Esophagus mucosa (tissue), 1 donor: ENCODE measurements at places on chromosomes 2 and 18. TPM values are rescaled to one million over a fixed set of nuclear protein-coding genes. Genes with fewer than 3 reads are reported as not detected.
A peak's percentile ranks its signal among the peaks of the same experiment; 100 is the strongest.

DNA sequence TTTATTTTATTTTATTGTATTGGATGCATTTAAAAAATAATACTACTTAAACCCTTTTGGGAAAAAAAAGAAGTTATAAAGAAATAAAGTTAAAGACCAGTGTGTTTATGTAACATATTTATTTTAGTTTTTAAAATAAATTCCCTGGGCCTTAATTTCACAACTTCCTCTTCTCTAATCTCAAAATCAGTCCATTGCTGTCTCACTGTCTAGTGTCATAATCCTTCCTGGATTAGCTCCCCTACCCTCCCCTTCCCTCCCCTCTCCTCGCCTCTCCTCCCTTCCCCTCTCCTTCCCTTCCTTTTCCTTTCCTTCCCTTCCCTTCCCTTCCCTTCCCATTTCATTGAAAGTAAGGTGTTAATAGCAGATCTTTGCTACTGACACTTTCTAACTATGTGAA is 40.3 kb upstream of the ZEB2 start:
- ATAC-seq, result no peak

DNA sequence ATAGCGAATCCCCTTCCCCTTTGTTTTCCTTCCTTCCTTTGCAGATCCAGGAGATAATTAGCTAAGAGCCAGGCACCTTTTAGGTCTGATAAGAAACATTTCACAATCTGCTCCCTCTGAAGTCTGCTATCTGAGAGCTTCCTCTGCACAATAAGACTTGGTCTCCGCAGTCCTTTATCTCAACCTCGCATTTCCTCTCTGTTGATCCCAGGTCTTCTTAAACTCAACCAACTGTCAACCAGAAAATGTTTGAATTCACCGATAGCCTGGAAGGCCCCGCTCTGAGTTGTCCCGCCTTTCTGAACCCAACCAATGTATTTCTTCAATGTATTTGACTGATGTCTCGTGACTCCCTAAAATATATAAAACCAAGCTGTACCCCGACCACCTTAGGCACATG is 78.4 kb upstream of the CTDP1 start:
- ATAC-seq, result no peak

DNA sequence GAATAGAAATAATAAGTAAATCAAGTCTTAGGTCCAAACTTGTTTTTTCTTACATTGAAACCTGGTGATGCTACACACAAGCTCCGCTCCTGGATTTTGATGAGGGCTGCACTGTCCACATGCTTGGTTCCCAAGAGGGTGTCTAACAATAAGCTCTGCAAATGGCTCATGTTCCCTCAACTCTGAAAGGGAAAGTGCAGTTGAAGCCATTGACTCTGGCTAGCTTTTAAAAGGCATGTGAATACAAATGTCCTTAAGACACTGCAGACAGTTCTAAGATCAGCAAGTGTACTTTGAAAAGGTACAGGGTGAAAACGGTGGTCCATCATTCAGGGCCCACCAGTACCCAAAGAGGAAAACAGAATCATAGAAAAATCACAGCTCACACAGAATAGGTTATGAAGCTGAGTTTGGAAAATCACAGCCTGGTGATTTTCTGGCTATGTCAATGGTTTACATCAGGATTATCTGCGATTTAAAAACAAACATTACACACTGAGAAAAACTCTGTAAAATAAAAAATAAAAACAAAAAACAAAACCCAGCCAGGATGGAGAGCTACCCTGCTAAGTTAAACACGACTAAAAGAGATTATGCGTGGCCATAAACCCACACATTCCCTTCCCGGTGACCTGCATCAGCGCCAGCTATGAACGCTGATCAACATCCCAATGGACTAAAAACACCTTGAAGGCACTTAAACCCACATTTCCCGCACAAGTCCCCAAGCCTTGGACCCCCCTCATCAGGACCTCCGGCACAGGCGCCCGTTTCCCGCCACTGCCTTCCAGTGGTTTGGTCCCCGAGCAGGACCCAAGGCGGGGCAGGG is 554 bp downstream of the PFN4 start:
- no peak for ATAC-seq

DNA sequence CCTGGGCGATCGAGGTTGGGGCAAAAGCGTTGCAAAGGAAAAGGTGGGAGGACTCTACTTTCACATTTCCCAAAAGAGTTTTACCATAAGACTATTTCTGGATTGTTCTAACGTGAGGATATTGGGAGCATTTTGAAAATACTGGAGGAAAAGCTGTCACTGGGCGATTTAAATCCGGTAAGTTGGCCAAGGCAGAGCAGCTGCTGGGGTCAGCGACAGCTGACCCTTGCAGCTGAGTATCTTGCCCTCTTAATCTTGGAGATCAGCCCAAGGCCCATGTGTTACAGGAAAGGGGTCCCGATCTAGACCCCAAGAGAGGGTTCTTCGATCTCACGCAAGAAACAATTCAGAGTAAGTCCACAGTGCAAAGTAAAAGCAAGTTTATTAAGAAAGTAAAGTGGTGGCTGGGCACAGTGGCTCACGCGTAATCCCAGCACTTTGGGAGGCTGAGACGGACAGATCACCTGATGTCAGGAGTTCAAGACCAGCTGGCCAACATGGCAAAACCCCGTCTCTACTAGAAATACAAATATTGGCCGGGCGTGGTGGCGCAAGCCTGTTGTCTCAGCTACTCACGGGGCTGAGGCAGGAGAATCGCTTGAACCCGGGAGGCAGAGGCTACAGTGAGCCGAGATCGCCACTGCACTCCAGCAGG is 964 bp upstream of the ST3GAL5 start:
- ATAC-seq, result no peak

GRCh38 chr18:36391426-36392145 is 94.1 kb downstream of the FHOD3 start:
- no peak for ATAC-seq

GRCh38 chr2:69677914-69678313 is 34.4 kb upstream of the AAK1 start:
- no peak for ATAC-seq

DNA sequence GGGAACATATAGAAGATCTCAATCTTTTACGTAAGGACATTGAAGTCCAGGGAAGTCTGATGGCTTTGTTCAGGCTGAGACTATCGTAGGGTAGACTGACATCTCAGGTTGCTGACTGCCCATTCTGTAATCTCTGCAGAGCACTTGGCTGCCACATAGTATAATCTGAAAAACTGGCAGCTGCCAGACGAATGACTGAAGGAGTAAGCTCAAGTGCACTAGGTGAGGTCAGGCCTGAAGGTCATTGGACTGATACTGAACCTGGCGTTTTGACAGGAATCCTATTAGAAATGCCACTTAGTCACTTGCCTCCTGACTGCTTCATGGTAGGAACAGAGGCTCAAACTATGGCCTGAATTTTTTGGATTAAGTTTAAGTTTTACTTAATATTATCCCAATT is 23.5 kb downstream of the GPD2 start:
- ATAC-seq, result no peak

DNA sequence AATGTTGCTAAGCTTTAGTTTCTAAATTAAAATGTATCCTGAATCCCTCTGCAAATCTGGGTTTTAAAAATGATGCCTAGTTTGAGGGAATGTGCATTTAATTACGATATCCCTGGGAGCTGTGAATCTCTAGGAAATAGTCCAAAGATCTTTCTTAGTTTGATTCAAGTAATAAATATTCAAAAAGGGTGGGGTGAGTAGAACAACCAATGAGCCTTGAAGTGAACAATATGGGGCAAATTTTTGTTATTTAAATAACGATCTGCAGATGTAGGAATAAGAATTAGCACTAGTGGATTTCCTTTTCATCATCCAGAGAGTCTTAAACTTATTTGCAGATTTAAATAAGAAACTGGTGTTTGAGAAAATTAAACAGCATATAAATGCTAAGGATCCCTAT is 106.3 kb downstream of the ACVR1 start:
- ATAC-seq, result no peak

- ATAC-seq, result no peak
These were observed 61.1 kb downstream of the GNAL start for GRCh38 chr18:11750171-11750570.

DNA sequence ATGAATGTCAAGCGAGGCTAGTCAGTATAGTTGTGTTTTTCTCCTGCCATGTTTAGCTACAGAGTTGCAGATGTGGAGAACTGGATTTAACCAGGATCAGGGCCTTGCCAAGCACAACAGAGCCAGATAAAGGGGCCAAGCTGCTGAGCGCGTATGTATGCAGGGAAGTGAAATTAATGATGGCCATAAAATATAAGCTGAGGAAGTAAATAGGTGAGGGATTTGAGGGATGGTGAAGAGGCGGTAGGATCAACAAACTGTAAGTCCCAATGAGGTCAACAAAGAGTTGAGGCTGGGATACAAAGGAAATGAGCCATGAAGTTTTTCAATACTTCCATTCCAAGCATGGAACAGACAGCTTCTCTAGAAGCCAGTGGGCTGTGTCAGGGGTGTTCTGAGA is 10.6 kb downstream of the LRP2 start:
- no peak for ATAC-seq

DNA sequence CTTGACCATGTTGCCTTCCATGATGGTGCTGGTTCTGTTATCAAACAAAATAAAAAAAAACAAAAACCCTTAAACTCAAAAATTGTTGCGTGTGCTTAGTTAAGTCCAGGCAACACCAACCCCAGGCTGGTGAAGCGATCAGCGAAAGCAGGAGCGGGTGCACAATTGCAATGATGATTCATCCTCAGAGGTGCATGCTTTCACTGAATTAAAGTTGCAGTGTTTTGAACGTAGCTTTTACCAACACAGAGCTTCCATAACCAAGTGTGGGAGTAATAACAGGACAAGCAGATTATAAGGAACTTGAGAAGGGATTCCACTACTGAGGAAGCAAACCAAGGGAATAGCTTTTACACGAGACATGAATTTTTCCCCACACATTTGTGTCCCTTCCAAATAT is 39.7 kb upstream of the RAPH1 start:
- ATAC-seq, result no peak

DNA sequence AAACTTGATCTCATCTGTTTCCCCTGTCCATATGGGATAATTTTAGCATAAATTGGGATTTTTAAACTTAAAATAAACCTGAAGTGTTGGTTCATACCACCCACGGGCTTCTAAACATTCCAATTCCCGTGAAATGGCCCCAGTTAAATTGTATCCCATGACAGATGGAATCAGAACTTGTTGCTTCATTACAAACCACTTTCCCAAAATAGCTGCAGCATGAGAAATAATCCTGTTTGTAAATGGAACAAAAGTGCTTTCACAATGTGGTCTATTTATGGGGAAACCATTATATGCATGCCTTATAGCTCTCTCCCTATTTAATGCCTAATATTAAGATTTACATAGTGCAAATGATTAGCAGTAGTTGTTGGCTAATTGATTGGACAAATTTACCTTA is 15.9 kb downstream of the SCG2 start:
- no peak for ATAC-seq

DNA sequence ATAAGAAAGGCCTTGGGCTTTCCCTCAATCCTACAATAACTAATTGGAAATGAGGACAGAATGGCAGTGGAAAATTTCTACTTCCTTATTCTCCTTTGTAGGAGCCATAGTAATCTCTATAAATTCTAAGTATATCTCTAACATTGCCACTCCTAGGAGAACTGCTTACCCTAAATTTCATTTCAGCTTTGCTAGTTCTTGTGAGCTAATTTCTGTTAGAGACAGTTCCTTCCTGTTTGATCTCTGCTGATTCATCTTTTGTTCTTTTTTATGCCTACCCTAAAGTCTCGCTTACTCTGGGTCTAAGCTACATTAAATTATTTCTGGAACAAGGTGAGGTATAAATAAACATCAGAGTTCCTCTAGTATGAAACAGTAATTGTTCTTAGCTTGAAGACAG is 25.7 kb downstream of the ABHD3 start:
- ATAC-seq, result peak; percentile 35

DNA sequence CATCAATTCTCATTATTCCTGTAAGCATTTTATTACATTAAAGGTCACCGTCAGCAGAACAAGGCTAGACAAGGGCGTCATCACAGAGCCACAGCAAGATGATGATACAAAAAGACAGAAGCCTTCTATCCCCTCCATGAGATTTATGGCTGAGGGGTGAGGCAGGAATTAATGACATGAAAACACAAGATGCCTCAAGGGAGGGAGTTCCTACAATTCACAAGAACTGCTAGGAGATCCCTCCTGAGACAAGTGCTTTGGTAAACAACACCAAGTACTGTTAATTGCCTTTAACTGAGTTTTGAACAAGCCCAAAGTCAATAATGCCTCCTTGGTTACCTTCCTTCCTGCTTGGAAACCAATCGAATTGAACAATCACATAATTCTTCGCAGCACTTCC is 14.1 kb downstream of the ADD2 start:
- no peak for ATAC-seq

DNA sequence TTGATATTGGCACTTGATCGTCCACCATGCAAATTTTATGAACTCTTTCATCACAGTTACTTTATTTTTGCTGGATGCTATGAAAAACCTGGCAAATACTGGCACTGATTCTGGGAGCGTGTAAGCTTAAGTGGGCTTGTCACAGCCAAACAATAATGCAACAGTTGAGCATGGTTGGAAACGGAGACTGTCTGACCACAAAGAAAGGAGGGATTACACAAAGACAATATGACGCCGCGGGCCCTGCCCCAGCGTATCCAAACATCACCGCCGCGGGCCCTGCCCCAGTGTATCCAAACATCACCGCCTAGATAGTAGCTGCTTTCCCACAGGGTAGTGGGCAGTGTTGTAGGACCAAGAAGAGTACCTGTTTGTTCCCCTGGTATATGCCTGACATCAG is 135.9 kb downstream of the PRPF40A start:
- ATAC-seq, result no peak

- ATAC-seq, result no peak
These were observed 100.3 kb upstream of the NCK2 start for GRCh38 chr2:105644174-105644980.

- ATAC-seq, result no peak
These were observed 2.4 kb upstream of the SP9 start for GRCh38 chr2:174332217-174332963.

- no peak for ATAC-seq
These were observed 32.3 kb downstream of the CCNT2 start for GRCh38 chr2:134950886-134951285.

GRCh38 chr18:48719974-48720654 is 181.3 kb downstream of the CTIF start:
- ATAC-seq, result no peak

DNA sequence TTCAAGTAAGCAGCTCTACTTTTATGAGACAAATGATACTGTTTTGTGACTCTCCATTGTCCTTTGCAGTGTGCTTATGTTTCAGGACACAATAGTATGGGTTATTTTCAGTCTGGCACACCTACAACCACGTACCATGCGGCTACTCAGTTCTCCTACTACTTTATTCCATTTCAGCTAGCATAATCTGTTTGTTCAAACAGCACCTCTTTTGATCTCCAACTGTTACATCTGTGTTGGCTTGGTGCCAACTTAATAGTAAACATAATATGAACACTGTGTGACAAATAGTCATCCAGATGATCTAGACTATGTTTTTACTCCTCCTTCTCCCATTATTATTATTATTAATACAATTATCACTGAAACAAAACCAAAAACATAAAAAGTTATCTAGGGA is 40.5 kb downstream of the MYO3B start:
- no peak for ATAC-seq

The GATA6 gene
- total RNA-seq, result 0.32 TPM

The IL1RL1 gene
- 2.8 TPM for total RNA-seq

The CD207 gene
- total RNA-seq, result not detected

The ADGRF3 gene
- 0.04 TPM for total RNA-seq

The MYO5B gene
- 29.6 TPM for total RNA-seq

The HOXD13 gene
- total RNA-seq, result not detected

The C2orf72 gene
- 0.08 TPM for total RNA-seq
